ENCODE measurements at places on chromosomes 4 and X.

- DNase-seq, result peak; percentile 55
These were observed 32.8 kb downstream of the CLDN2 start for GRCh38 chrX:106952988-106953387.

DNA sequence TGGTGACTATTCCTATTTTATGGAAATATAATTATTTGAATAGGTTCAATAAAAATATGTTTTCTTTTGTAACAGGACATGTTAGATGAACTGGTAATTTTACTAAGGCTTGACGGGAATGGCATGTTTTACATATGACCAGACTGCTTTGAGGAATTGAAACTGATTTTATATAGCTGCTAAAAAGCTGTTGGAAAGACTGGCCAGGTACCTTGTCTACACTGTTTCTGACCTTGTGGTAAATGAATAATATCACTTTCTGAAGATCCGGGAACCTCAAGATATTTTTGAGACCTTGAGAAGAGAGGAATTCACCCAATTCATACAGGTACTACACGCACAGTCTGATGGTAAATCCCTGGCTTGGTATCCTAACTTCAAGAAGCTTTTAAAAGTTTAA is 42.1 kb upstream of the USP46 start:
- DNase-seq, result no peak

DNA sequence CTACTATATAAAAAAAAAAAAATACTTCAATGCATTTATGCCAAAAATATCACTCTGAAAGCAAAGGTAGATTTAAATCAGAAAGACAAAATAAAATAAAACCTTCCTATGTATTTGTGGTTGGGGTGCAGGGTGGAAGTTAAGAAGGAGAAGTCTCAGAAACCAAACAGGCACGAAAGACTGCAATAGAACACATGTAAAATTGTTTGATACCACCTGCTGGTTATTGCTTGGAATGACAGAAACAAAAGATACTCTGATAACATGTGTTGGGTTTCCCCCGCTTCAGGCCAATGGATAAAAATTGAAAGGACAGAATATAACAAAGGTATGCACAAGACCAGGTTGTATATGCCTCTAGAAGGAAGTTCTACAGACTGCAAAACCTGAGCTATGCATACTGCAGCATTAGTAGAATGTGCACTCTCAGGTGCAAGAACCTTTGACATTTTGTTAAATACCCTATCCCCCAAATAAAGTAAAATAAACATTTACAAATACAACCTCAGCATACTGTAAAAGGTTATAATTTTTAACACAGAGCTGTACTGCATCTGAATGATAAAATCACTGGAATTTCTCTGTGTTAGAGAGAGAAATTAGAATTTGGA is 118.8 kb downstream of the GABRA2 start:
- peak; percentile 52 for DNase-seq

- no peak for DNase-seq
These were observed 12.9 kb downstream of the GPRIN3 start for GRCh38 chr4:89294573-89295269.

GRCh38 chr4:120316416-120316815 is 249.8 kb upstream of the MAD2L1 start:
- no peak for DNase-seq

DNA sequence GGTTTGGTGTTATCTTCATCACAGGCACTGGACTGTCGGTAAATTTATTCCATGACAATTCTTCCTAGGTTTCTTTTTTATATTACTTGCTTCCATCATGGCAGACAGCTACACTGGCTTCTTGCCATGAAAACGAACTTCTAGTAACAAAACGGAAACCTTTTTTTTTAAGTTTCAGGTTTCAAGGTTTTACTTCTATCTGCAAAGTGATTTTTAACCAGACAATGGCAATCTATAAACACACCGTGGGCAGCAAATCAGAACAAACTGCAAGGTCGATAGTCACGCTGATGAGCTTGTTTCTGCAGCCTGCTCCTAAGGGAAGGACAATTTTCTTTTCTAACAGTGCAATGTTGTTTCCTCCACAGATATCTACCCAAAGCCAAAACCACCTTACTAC is 29.9 kb downstream of the XG start:
- DNase-seq, result no peak

DNA sequence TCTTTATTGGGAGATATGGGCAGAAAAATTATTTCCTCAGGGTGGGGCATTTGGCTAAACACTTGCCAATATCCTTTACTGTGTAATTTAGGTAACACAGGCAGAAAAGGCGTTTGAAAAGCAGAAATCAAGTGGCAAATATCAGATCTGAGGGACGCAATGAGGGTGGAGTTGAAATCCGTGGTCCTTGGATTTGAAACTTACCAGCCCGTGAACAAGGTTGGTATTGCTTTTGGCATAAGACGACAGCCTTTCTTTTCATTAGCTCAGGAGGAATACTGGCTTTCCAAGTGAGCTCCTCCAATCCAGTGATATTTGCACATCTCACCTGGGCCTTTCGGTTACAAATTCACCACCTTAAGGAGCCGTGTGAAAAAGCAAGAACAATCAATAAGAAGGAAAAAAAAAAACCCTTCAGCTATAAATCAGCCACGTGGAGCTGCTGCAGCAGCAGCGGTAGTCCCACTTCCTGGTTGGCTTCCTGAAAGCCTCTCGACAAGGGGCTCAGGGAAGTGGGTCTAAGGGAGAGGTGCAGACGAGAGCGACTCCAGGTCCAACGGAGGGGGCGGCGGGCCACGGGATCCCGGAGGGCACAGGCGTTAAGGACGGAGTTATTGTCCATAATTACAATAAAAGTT is 734 bp upstream of the GALNT7 start:
- DNase-seq, result peak; percentile 35

DNA sequence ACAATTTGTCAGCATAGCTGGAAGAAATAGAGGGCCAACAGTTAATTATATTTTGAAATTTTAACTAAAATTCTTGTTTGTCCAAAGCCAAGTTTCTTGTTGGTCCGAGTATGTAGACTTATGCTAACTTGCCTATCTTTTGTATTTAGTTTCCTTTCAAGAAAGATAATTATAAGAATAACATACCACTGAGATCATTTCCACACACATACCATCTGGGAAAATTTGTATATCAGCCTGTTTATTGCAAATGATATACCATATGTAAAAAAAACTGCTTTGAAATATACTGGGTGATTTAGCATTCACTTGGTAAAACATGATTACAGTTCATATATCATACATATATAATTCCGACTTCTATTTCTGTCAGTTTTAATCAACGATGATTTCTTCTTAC is 84.7 kb upstream of the ANKRD50 start:
- DNase-seq, result no peak

GRCh38 chr4:7397206-7398103 is 37.3 kb downstream of the PSAPL1 start:
- no peak for DNase-seq

GRCh38 chr4:78544678-78545077 is 6.9 kb upstream of the ANXA3 start:
- no peak for DNase-seq

- no peak for DNase-seq
These were observed 170.2 kb downstream of the PPP3CA start for GRCh38 chr4:101177154-101177553.

- DNase-seq, result no peak
These were observed 80.2 kb downstream of the SH2D1A start for GRCh38 chrX:124426288-124427169.

- peak; percentile 72 for DNase-seq
These were observed 626 bp upstream of the FRAS1 start for GRCh38 chr4:78056265-78057129.

DNA sequence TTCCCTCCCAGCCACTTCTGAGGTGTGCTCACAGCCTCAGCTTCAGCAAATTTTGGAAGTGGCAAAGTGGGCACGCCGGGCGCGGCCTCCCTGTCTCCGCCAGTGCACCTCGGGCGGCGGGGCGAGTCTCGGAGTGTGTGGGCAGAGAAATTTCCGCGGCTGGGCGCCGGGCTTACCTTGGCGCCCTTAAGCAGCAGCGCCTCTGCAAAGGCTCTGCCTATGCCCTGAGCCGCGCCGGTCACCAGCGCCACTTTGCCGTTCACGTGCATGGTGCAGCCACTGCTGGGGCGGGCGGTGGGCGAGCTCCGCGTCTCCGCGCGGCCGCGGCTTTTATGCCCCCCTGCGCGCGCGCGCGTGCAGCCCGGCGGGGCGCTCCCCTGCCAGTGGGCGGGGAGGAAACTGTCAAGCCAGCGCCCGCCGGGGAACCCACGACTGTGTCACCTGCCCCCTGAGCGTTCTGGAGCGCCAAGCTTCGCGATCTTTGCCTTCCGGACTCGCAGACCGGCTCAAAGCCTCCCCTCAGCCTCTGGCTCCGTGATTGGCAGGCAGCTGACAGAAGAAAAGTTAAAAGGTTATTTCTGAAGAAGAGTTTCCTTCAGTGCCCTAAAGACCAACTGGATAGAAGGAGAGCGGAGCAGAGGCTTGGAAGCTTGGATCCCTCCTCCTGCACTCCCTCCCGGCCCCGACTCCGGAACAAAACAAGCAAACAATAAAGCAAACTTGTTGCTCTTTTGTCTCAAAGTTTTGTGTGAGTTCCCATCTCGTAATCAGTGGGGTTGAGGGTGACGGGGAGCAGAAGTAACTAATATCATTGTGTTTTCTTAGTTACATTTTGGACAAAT is at the start of gene HPGD:
Gene HPGD, minus strand, starts transcription at position 306 of the 842 bp plus-strand sequence. Its CDS starts 37 bp downstream, at position 269.
- peak; percentile 14 for DNase-seq

- DNase-seq, result no peak
These were observed 18.0 kb downstream of the MBNL3 start for GRCh38 chrX:132470831-132471230.

GRCh38 chr4:113958766-113959538 is 20.5 kb downstream of the ARSJ start:
- DNase-seq, result peak; percentile 96

DNA sequence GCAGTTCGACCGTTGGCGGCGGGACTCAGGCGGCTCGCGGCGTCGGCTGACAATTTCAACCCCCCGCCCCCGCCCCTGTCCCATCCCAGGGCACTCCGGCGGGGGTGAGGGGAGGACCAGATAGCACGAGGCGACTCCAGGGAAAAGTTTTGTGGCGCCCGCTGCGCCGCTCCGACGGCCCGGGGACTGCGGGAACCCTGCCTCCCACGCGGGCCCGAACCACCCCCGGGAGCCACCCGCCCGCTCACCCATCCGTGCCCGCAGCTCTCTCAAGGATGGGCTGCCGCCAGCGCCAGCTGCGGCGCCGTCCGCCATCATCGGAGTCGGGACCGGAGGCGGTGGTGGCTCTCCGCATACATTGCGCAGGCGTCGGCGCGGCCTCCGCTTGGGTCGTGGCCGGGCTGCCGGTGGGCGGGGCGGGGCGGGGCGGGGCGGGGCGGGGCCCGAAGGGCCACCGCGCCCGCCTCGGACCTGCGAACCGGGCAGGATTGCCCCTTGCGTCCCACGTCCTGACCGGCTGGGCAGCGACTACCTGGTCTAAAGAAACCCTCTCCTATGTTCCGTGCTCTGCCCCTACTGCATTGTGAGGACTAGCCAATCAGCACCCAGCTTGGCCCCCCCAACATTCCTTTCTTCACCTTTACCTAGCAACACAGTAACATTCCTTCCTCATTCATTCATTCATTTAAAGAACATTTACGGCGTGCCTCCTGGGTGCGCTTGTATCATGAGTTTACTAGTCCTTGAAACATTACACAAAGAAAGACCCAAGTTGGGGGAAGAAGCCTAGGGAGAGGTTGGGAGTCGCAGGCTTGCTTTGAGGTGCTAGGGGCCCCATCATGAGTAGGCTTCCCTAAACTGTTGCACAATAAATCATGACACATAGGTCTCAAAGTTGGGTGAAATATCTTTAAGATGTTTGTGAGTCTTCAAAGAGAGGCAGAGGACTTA is at the start of gene MAP7D3:
Gene MAP7D3, minus strand, starts transcription at position 360 of the 951 bp plus-strand sequence. Its CDS starts 42 bp downstream, at position 318.
- DNase-seq, result peak; percentile 51

DNA sequence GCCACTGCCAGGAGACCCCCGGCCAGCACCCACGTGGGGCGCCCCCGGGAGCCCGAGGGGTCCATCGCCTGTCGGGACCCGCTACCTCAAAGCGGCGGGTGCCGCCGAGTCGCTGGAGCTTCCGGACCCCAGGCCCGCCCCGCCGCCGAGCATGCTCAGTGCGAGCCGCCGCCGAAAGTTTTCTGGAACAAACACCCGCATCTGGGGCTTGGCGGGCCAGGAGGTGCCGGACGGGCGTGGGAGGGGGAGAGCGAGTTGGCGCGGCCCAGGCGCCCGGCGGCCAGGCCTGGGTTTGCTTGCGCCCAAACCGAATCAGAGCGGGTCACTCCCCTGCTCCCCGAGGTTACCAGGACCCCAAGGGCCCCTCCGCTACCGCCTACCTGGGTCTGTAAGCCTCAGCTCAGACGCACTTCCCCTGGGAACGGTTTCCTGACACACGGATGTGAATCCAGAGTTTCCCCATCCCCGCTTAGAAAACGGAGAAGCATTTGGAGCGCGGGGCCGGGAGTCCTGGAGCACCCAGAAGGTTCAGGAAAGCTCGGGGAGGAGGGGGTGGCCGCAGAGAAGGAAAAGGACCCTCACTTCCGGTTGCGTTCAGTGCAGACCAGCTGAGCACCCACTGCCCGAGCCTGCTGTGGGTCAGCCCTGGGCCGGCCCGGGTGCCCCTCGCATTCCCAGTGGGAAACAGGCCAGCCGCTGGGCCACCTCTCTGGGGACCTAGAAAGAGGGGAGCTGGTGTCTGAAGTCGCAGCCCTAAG is at the start of gene EVC2:
Gene EVC2, minus strand, starts transcription at position 111 of the 758 bp plus-strand sequence. Its CDS starts 46 bp downstream, at position 65.
- DNase-seq, result peak; percentile 54

- DNase-seq, result no peak
These were observed 48.1 kb upstream of the FAM9C start for GRCh38 chrX:13092455-13092941.

- DNase-seq, result no peak
These were observed 335.4 kb downstream of the UNC5C start for GRCh38 chr4:95213366-95213765.

- DNase-seq, result no peak
These were observed 382.1 kb upstream of the CTSO start for GRCh38 chr4:156335721-156336120.

- DNase-seq, result peak; percentile 1
These were observed 115.1 kb upstream of the PNPLA4 start for GRCh38 chrX:8042304-8042703.

DNA sequence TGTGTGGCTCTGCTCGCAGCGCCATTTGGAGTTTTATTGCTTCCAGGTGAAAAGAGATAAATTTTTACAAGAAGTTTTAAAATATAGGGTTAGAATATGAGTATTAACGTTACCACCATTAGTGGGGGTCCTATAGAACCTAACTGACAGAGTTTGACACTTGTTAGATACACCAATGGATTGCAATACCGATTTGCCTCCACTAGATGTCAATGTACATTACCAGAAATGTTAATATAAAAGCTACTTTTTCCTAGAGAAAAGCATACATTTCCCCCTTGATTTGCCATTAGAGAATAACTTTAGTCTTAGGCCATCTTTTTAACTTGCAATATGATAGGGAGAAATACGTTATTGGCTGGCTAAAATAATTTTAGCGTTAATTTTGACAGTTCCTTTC is 108.4 kb downstream of the LINC00632 start:
- peak; percentile 43 for DNase-seq

- DNase-seq, result no peak
These were observed 96.1 kb downstream of the ANOS1 start for GRCh38 chrX:8635812-8636211.

- no peak for DNase-seq
These were observed 40.0 kb downstream of the SEPTIN11 start for GRCh38 chr4:76989391-76990061.

DNA sequence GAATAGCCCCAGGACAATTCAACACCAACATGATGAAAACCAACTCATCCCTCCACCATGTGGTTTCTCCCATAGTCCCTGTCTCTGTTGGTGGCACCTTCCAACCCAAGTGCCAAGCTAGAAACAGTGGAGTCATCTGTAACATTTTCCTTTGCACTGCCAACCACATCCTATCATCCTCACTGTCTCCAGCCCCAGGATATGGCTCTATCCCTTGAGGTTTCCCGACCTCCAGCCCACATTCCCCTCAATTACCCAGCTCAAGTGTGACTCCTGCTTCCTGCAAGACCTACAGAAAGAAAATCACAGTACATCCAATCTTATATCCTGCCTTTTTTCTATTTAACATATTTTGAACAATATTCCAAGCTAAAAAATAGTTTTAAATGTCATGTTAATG is 24.2 kb downstream of the PNMA6F start:
- DNase-seq, result no peak
